ENCODE measurements at places on chromosomes 6 and 20.

DNA sequence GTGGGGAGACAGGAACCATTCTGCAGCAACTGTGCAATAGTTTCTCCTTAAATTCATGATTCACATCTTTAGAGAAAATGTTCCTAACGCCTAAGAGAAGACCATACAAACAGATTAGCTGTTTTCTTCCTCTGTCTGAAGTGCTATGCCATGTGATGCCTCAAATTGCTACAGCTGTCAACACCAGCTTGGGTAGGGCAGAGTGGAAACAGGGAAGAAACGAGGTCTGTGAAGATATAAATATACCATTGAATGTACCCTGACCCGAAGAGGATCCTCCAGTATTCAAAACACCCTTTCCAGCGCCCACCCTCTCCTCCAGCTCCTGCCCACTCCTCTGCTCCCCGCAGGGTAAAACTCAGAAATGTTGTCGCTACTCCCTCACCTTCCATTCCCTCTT is 40.3 kb upstream of the PRND start:
- no peak for DNase-seq

DNA sequence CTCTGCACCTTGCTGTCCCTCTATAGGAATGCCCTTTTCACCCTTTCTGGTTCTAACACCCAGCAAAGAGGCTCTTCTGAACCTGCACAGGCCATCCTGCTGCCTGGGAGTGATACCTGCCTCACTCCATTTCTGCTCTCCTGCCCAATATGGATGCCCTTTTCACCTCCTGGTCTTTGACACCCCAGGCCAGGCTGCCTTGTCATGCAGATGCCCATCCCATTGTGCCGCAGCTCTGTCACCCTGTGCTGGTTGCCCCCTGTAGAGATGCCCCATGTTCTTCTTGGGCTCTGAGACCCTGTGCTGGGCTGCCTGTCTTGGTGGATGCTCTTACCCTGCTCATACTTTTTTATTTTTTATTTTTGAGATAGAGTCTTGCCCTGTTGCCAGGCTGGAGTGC is 95.3 kb downstream of the CDKAL1 start:
- no peak for DNase-seq

- DNase-seq, result no peak
Measured at GRCh38 chr20:13396022-13396421, 174.9 kb downstream of the ISM1 start.

GRCh38 chr20:35767683-35768481 is 3.9 kb upstream of the PHF20 start:
- DNase-seq, result no peak

GRCh38 chr6:13288969-13289391 is 39.4 kb downstream of the TBC1D7 start:
- DNase-seq, result no peak

- DNase-seq, result no peak
Measured at GRCh38 chr6:151911401-151911800, 103.9 kb downstream of the ESR1 start.

- DNase-seq, result no peak
Measured at GRCh38 chr20:41358230-41358629, 8.4 kb downstream of the EMILIN3 start.

- DNase-seq, result no peak
Measured at GRCh38 chr20:57996936-57997890, 231.2 kb downstream of the ANKRD60 start.

DNA sequence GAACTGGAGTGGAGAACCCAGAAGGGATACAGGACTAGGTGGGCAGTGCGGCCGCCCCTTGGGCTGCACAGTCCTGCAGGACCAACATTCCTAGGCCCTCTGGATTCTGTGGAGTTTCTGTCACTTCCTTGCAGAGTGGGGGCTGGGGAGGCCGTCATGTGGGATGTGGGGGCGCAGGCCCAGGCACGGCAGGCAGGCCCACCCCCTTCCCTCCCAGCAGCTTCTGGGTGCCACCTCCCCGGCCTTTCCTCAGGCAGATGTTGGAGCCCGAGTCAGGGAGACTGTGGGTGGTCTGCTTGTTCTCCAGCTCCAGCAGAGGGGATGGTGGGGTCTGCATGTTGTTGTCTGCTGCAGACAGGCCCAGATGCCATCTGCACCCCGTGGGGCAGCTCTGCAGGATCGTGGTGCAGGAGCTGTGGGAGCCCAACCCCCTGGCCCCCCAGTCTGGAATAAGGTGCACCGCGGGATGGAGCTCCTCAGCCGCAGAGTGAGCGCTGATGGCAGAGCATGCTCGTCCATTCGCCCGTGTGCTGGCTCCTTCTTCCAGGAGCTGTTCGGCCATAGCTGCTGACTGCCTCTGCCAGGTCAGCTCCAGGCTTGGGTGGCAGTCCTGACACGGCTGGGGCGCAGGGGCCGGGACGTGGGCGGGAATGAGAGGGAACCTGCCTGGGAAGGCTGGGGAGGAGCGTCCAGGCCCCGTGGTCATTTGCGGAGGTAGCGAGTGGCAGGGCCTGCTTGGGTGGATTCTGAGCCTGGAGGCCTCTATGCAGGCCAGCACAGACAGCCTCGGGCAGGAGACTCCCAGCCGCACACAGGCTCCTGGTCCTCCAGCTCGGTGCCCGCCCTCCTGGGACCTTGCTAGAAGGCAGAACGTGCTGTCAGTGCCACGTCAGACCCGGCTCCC is 18.1 kb downstream of the SLC17A9 start:
- no peak for DNase-seq

GRCh38 chr20:46122071-46122470 is 4.0 kb downstream of the CD40 start:
- no peak for DNase-seq

- DNase-seq, result no peak
Measured at GRCh38 chr20:50519036-50519762, 9.0 kb downstream of the PTPN1 start.

DNA sequence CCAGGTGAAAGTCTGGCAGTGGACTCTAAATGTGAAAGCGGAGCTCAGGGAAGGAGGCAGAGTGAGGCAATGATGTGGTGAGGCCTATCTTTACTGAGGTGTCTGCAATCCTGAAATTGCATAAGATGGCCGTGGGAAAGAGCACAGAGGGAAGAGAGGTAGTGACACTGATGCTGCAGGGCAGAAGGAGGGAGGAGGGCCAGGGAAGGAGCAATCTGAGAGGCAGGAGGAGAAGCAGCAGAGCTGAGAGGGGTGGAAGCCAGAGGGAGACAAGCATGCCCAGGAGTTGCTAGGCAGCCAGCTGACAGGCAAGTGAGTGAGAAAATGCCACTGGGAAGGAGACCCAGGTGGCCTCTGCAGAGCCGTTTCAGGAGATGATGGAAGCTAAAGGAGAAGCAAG is 97.4 kb upstream of the CNR1 start:
- no peak for DNase-seq

GRCh38 chr20:19909725-19910124 is 107.4 kb upstream of the NAA20 start:
- DNase-seq, result no peak

Data from nephron progenitor cell (in vitro differentiated cells).